ENCODE measurements at places on chromosomes 2 and 18.

- no peak for DNase-seq
Measured at GRCh38 chr2:74632939-74633312, 15.2 kb downstream of the M1AP start.

GRCh38 chr18:45688833-45689232 lies 35.1 kb upstream of the SLC14A1 start:
- peak; percentile 40 for DNase-seq

GRCh38 chr2:201642579-201643215 lies 606 bp downstream of the TMEM237 start:
- DNase-seq = peak; percentile 69

GRCh38 chr2:65495251-65495877 lies 63.0 kb upstream of the SPRED2 start:
- no peak for DNase-seq

DNA sequence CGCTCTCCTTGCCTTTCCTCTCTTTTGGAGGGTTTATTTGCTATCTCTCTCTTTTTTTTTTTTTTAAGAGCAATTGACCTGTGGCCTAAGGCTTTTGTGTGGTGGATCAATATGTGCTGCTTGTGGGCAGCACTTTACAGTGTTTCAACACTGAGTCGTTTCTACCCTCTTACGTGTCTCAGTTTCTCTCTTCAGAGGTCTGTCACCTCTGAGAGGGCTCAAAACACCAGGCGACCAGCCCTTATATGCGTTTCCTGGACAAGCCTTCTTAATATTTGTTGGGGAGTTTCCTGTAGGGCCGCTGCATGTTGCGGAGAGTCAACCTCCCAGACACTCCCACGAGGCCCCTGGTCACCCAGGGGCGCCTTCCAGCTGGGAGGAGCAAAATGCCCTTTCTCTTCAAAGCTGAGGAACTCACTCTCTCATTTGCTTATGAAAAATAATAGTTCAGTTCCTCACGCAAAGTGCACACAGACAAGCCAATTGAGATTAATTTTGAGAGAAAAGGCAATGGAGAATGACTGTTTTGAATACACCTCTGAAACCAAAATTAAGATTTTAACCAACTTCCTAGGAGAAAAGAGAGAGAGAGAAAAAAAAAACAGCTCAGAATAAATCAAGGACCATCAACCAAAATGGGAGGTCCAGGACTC lies 96.3 kb upstream of the B3GNT2 start:
- no peak for DNase-seq

- DNase-seq = no peak
Measured at GRCh38 chr18:69936191-69936558, 11.5 kb downstream of the CD226 start.

GRCh38 chr2:200050921-200051610 lies 95.7 kb downstream of the MAIP1 start:
- no peak for DNase-seq

DNA sequence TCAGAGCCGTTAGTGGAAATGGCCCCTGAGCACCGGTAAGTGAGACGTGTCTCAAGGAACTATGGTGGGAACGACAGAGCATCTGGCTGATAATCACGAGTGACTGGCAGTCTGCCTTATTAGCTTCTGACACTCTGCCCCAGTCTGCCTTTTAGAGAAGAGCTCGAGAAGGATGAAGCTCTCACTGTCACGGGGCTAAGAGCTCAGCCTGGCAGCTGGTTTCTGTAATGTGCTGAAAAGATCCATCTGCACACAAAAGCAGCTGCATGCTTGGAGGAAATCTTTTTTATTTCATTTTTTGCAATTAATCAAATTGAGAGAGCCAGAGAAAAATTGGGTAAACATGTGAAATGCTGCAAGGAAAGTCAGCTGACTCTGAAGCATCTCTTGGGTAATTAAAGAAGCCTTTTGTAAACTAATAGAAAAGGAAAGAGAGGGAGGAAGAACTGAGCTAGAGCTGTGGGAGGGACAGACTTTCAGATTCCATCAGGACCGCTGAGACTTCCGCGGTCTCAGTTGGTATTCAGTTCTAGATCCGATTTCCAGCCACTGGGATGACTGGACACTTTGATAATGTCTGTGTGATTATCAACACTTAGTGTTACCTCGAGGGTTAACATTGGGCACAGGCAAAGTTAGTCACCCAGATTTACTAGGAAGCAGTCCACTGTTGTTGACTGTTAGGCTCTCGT lies 24.4 kb downstream of the MBP start:
- peak; percentile 95 for DNase-seq

DNA sequence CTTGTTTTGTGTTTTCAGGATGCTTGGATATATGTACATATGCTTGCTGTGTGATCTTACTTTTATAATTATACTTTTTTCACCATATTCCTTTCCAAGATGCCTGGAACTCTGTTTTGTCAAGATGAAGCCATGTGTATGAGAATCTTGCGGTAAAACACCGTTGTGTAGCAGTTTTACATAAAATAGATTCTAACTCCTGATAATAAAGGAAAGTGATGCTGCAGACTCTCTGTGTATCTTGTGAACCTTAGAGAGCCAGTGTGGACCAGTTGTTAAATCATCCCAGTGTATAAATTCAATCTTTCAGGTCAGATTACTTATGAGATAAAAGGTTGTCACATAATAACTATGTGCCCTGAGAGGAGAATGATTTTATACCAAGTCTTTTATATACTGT lies 12.5 kb upstream of the ITGA4 start:
- no peak for DNase-seq

DNA sequence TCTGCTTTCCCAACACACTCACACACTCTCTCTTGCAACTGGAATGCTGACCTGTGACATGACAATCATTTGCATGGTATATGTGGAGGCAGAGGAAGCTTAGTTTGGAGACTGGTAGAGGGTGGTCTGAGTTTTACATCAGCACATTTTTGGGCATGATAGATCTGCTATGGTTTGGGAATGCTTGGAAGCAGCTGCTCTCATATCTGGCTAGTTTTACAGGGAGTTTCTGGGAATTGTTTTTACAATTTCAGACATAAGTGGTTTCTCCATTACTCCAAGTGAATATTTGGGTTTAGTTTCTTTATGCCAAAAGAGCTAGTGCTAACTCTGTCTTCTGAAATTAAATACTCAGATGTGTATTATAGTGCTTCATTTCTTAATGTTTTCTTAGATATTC lies 977.6 kb downstream of the SUCLG1 start:
- no peak for DNase-seq

GRCh38 chr2:118841450-118841827 lies 6.0 kb downstream of the EN1 start:
- no peak for DNase-seq

DNA sequence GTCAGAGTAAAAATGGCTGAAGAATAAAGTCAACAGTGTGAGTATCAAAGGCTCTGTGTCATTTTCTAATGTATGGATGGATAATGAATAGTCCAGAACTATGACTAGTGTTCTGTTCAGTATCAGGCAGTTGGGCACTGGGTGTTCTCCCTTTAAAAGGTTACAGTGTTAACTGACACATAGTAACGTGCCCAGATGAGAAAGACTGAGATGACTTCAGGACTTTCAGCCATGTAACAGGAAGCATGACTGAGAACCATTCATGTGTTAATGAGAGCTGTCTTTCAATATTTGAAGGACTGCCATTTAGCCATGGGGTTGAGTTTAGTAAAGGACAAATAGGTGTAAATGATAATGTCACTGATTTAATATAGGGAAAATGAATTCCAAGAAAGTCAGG lies 187.1 kb downstream of the GULP1 start:
- no peak for DNase-seq

- no peak for DNase-seq
Measured at GRCh38 chr2:22037274-22037673, 913.5 kb downstream of the TDRD15 start.

DNA sequence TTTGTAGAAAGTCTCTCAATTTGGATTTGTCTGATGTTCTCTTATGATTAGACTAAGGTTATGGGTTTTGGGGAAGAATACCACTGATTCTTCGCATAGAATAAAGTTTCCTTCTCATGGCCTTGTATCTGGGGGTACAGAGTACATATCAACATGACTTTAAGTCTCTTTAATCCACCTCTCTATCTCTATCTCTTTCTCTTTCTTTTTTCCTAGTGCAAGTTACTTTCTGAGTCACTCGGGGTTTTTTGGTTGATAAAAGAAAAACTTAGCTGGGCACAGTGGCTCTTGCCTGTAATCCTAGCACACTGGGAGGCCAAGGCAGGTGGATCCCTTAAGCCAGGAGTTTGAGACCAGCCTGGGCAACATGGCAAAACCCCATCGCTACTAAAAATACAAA lies 100.1 kb upstream of the MAP4K3 start:
- DNase-seq = no peak

DNA sequence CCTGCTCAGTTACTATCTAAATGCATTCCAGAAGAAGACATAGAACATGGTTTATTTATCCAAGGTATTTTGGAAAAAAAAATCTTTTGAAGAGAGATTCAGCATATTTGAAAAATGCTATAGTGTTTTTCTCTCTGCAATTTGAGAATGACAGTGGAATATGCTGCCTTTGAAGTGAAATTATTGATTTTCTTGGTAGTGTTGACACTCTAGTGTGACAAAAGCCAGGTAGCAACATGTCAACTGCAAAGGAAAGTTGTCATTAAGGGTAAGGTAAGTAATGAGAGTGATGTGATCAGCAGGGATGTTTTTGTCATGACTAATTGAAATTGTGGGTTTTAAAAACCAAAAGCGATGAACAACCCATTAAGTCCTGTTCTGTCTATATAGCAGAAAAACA lies 1387.1 kb upstream of the TMEFF2 start:
- DNase-seq = no peak

- DNase-seq = no peak
Measured at GRCh38 chr2:195164930-195165329, 492.1 kb upstream of the SLC39A10 start.

DNA sequence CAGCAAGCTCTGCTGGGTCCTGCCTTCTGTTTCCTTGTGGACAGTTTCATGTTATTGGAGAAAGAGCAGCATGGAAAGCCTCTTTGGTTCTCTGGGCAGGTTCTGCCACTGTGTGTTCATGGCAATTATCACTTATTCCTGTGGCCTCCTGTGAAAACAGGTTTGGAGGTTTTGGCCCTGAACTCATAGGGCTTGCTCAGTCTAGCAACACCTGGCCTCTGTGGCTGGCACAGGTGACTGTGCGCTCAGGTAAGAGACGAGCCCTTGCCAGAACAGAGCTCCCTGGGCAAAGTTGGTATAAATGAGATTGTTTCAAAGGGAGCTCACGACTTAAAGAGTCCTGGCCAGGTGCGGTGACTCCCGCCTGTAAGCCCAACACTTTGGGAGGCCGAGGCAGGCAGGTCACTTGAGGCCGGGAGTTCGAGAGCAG lies 5.7 kb downstream of the CEP68 start:
- DNase-seq = no peak

DNA sequence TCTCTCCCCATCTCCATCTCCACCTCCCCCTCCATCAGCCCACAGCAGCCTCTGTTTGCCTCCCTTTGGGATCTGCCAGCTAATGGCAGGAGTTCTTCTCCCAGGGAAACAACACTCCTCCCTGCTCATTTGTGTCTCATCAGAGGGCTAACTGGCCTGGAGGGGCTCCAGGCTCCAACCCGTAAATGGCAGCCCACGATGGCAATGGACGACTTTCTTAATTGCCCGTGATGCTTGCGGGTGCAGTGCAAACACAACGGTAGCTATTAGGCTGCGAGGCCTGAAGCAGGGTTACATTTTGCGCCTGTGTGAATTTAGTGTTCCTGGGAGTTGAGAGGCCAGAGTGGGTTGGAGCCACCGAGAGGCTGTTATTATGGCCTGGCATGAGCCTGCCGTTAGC lies 285.1 kb downstream of the TNS1 start:
- DNase-seq = no peak

DNA sequence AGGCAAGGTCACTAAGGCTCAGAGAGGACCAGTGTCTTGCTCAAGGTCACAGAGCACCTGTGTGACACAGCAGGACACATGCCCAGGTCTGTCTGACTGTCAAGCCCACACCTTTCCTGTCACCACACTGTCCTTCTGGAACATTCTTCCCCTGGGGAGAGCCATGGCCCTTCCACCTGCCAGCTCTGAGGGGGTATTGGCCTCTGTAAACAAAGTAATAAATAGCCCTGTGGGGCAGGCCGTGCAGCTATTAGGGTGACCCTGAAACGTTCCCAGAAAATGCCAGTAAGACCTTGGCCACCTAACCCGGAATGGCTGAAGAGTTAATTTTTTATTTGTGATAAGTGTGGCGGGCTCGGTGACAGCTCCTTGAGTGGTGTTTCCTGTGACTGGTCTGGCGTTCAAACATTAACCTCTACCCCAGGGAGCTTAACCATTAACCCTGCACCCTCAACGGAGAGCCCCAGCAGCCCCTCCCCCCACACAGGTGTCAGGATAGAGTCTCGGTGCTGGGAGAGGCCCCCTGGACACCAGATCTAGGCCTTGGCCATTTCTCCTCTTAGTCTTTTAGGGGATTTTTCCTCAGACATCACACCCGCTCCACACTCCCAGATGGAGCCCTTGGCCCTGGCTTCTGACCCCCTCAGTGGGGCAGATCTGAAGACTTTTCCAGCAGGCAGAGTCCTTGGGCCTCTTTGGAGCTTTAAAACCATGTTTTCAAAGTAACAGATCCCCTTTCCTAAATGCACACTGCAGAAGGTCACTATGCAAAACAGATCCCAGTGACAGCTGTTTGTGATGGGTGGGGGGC lies 36.6 kb downstream of the SCTR start:
- no peak for DNase-seq

- no peak for DNase-seq
Measured at GRCh38 chr2:96107708-96108065, 8.7 kb downstream of the ADRA2B start.

GRCh38 chr2:157557770-157558169 lies 70.9 kb downstream of the ACVR1C start:
- no peak for DNase-seq

- DNase-seq = peak; percentile 23
Measured at GRCh38 chr2:184346338-184346862, 251.9 kb upstream of the ZNF804A start.

DNA sequence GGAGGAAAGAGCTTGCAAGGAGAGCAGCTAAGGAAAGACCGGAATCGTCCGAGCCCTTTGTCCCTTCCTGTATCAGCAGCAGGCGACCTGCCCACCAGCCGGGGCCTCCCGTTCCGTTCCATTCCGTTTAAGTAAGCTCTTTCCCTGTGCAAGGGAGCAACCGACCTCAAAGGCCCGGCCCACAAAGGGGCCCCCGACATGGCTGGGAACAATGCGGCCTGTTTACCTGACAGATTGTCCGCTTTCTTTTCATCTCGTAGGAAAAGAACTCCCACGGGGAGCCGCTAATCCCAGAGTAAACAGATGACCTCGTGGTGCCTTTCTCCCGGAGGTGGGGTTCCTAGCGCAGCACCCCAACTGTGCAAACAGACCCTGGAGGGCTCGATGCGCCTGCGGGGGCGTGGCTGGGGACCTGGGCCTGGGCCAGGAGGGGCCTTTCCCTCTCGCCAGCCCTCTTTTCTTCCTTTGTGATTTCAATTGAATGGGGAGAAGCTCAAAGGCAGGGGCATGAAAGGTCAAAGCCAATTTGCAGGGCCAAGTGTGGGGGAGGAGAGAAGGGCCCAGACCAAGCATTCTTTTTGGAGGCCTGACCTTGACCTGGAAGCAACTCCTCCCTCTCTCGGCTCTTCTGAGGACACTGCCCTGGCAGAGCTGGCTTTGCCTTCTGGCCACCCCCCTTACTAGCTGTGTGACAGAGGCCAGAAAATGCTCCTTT lies 120.2 kb downstream of the INHBB start:
- no peak for DNase-seq
